Activated naive CD4-positive, alpha-beta T cell treated with Interleukin-2 at 50 U/mL for 16 hours (primary cell): ENCODE measurements at places on chromosomes 16 and 17.

DNA sequence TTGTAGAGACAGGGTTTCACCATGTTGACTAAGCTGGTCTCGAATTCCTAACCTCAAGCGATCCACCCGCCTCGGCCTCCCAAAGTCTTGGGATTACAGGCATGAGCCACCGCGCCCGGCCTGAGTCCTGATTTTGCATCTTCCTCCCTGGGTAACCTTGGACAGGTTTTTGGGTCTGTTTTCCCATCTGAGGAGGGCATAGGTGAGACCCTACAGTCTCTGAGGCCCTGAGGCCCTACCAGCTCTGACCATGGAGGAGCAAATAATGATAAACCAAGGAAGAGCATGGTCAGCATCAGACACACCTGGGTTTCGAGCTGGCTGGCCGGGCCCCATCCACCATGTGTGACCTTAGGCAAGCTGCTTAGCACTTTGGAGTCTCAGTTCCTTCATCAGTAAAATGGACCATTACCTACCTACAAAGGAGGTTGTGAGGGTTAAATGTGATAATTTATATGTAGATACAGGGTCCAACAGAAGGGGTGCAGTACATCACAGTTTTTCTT, 1.2 kb upstream of the NCBP3 start:
- no peak for DNase-seq

GRCh38 chr17:30556374-30557332, 79.4 kb downstream of the GOSR1 start:
- DNase-seq, result no peak

GRCh38 chr16:50709061-50709684, 15.8 kb downstream of the NOD2 start:
- no peak for DNase-seq

DNA sequence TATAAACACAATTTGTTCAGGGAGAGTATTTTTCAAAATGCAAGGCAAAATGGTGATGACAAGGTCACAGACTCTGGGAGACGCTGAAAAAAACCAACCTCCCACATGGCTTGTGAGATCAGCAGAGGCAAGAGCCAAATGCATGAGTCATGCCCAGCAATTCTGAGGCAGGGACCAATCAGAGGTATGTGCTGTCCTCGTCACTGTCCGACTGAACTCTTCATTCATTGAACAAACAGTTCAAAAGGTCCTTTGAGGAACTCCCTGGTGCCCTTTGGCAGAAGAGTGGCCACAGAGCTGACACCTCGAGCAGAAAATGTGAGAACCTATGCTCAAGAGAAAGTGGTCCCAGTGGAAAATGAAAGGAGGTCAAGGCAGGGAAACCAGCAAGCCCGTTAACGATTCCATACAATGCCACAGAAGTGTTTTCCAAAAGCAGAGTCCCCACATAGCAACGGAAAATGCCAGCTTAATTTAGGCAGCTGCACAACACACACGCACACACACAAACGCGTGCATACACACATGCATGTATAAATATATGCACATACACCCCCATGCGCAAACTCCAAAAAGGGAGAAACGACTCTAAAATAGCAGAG, 50.9 kb downstream of the CDH11 start:
- no peak for DNase-seq

DNA sequence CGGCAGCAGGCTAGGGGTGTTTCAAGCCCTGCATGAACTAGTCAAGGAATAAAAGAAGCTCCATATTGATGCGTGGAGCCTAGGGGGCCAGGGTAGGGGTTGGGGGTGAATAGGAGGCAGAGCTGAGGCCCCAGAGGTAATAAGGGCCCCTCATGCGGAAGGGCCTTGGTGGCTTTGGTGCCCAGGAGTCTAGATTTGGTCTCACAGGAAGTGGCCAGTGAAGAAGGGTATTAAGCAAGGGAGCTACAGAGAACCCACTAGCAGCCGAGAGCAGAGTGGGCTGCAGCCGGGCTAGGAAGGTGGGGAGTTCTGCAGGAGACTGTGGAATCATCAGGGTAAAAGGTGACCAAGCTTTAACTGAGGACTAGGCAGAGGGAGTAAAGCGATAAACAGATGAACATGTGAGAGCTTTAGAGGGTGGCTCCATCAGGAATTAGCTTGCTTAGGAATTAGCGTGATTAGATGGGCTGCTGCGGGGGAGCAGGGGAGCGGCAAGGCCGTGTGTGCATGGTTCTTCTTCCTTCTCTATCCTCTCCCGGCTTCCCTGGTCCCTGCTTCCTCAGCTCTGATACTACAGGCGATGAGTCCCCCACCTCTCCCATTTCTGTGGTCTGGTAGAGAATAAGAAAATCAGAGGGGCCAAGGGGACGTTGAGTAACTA, 9.8 kb downstream of the GNGT2 start:
- DNase-seq, result no peak

- no peak for DNase-seq
Measured at GRCh38 chr16:2086812-2087747, 39.3 kb downstream of the TSC2 start.

- no peak for DNase-seq
Measured at GRCh38 chr16:12111223-12111622, 134.7 kb downstream of the SNX29 start.

- DNase-seq, result no peak
Measured at GRCh38 chr16:67006930-67007658, 18.7 kb downstream of the CES4A start.

GRCh38 chr16:35686595-35686994, 2227.2 kb downstream of the TP53TG3F start:
- DNase-seq, result no peak

GRCh38 chr16:53370827-53371226, 63.4 kb upstream of the RBL2 start:
- no peak for DNase-seq

DNA sequence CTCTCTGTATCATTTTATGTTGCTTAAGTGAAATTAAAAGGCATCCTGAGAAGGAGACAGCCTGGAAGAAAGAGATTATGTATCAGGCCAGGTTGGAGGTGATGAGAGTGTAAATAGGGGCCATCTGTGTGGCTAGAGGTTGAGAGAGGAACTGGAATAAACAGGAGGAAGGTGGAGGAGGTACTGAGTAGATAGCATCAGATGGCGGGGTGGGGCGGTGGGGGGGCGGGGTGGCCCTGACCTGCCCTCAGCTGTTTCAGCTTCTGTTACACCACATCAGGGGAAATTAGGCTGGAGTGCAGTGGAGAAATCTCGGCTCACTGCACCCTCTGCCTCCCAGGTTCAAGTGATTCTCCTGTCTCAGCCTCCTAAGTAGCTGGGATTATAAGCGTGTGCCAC, 6.9 kb upstream of the KCNG4 start:
- DNase-seq, result no peak

DNA sequence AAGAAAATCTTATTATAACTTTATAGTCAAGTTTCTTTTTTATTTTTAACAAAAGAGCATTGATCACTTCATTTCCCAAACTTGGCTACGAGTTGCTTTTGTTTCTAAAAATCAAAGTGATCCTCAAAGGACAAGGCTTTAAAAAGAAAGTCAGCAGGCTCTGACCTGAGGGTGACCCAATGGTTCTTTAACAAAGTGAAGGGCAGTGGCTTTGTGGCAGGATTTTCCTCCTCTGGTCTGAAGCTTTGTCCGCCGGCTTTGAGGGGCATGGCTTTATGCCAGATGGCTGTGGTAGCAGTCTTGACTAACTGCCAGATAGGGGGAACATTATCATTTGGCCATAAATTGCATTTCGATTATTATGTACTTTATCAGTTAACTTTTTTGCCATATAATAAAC, 28.5 kb downstream of the IQCK start:
- DNase-seq, result no peak

DNA sequence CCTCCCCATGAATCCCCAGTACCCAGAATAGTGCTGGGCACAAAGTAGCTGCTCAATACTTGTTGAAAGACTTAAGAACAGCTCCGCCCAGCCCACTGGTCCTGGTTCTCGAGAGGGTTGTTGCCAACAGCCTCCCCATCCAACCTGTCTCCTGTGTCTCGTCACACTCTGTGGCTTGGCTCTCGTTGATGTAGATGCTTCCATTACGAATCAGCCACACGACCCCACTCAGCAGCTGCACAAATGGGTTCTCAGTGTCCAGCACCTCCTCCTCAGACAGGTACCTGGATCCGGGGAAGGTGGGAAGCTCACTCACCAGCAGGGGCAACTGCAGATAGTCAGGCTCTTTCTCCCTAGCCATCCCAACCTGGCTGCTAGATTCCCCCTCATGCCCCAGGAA, 2.1 kb downstream of the NAGPA start:
- DNase-seq, result no peak

- DNase-seq, result no peak
Measured at GRCh38 chr17:80742581-80743180, 198.0 kb downstream of the RPTOR start.

DNA sequence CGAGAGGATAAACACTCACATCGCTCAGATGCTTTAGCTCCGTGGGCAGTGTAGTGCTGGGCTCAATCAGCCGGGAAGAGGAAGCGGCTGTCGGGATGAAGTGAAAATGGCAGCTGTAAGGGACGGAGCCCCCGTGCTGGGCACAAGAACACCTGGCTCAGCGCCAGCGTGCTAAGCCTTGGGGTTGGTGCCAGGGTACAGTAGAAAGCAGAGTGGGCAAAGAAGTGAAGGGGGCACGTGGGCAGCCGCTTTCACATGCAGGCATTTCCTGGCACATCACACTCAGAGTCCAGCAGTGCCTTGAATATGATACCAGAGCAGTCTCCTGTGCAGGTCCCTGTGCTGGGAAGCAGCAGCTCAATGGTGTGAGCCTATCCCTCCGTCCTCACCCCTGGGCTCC, 51.1 kb upstream of the FOXF1 start:
- no peak for DNase-seq

- peak; percentile 22 for DNase-seq
Measured at GRCh38 chr16:27232061-27232900, 29.0 kb downstream of the KDM8 start.

DNA sequence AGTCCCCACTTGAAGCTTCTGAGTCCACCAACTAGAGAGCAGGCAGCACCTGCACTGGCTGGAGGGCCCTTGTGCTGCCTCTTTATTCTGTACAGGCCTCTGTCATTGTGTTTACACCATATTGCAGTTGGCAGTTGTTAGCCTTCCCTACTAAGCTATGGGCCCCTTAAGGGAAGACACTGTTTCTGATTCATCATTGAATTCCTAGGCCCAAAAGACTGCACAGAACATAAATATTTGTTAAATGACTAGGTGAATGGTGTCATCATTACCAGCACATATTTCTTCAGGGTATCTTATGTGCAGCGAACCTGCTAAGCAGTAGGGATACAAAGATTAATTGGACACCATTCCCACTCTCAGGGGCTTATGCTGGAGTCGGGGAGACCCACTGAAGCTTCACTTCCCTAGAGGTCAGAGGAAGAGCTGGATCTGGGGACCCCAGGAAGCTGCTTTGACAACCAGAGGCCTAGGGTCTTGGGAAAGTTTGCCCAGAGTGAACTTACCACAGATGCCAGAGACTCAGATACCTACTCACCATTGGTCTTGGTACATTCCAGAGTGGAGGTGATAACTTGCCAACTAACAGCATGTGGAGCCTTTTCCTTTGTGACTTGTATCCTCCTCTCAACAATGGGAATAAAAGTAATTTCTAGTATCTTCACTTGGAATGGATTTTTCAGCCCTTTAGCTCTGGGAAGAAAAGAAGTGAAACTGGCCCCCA, 28.7 kb upstream of the DDX52 start:
- no peak for DNase-seq

DNA sequence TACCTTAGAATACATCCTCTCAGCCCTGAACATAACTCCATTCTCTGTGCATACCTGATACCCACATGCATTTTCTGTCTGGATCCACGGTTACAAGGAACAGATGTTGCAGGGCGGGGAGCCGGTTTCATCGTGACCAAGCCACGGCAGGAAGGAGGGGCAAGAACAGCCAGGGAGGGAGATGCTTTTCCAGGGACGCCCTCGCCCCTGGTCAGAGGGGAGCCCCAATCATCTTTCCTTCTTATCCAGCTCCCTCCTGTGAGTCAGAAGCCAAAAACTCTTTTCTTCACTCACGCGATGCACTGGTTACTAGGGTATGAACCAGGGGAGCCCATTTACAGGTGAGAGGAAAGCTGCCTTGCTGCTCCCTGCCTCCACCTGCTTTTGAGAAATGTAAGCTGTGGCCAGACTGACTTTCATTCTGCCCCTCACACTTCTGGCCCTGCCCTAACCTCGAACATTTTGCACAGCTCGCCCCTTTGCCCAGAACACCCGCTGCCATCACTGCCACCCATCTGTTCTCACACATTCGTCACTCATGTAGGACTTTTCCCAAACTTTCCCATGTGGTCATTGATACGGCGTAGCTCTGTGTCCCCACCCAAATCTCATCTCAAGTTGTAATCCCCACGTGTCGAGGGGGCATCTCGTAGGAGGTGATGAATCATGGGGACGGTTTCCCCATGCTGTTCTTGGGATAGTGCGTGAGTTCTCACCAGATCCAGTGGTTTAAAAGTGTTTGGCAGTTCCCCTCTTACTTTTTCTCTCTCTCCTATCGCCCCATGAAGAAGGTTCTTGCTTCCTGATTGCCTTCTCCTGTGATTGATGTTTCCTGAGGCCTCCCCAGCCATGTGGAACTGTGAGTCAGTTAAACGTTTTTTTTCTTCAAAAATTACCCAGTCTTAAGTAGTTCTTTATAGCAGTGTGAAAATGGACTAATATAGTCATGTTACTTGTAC, 20.5 kb downstream of the FOXL1 start:
- no peak for DNase-seq

- DNase-seq, result no peak
Measured at GRCh38 chr16:85291302-85292148, 179.3 kb upstream of the CIBAR2 start.

GRCh38 chr16:56263711-56264608, 72.7 kb downstream of the GNAO1 start:
- DNase-seq, result no peak

- no peak for DNase-seq
Measured at GRCh38 chr16:9903-10665, 43.3 kb downstream of the POLR3K start.
